Aorta (tissue), 5 donors: ENCODE measurements at places on chromosomes 4 and X. TPM values are rescaled to one million over a fixed set of nuclear protein-coding genes. Genes with fewer than 3 reads are reported as not detected.

Gene NAT8L
- total RNA-seq, result 0.23 TPM

Gene MTNR1A
- not detected for total RNA-seq

- no peaks in the 10 kb centered on the region for H3K27me3 ChIP-seq
- no peak overlapping the region for H3K27ac ChIP-seq
- H3K4me3 ChIP-seq, result no peak overlapping the region
- no peak for DNase-seq
Observed at GRCh38 chrX:111041018-111041462, 55.0 kb upstream of the PAK3 start.

DNA sequence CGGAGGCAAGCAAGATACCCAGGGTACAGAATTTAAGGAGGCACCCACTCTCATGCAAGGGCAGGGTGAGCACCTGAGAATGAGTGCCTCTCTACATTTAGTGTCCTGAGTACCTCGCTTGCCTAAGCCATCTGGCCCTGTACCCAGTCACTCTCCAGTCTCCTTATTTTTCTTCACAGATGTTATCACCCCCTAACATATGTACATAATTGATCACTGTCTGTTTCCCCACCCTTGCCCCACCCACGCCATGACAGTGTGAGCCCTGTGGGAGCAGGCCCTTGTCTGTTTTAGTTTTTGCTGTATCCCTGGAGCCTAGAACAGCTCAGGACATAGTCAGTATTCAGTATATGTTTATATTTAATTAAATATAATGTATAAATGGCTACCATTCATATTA is 113.6 kb downstream of the SPRY1 start:
- no peak for DNase-seq
- no peak overlapping the region for H3K27ac ChIP-seq
- H3K4me3 ChIP-seq, result no peak overlapping the region
- no peaks in the 10 kb centered on the region for H3K36me3 ChIP-seq
- no peaks in the 10 kb centered on the region for H3K27me3 ChIP-seq

DNA sequence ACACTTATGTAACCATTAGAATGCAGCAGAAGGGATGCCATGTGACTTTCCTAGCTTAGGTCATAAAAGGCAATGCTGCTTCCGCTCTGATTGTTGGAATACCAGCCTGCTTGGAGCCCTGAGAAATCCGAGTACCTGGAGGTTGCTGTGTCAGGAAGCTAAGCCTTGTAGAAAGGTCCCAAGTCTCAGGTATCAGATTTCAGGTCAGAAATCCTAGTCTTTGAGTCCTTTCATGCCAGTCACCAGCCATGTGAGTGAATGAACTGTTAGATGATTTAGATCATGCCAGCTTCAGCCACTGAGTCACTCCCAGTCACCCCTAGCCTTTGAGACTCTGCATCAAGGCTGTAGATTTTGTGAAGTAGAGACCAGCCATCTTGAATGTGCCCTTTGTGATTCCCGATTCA is 23.5 kb downstream of the RAP1GDS1 start:
- no peak overlapping the region for H3K4me3 ChIP-seq
- no peak overlapping the region for H3K27ac ChIP-seq
- H3K4me1 ChIP-seq, result no peaks in the 10 kb centered on the region
